ENCODE measurements at places on chromosomes 6 and 20.
A peak's percentile ranks its signal among the peaks of the same experiment; 100 is the strongest.

GRCh38 chr6:157513004-157513603 lies 132.1 kb downstream of the ZDHHC14 start:
- DNase-seq = no peak

GRCh38 chr20:53124075-53124551 lies 152.0 kb downstream of the TSHZ2 start:
- DNase-seq = peak; percentile 34

DNA sequence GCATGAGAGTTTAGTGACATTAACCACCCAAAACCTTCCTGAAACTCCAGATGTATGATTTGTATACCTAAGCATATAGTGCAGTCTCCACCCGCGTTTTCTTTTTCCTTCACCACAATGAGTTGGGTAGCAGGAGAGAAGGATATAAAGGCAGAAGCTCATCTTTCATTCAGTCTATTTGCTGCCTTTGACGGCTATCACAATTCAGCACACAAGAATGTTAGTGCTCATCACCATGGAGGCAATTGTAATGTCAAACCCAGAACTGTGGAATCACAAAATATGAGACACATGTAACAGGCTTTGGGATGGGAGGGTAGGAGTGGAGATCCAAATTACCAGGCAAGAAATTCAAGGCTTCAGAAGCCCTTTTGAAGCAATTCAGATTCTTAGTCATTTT lies 17.6 kb downstream of the ZHX3 start:
- peak; percentile 62 for DNase-seq

- DNase-seq = peak; percentile 49
These were observed 88.3 kb downstream of the CEBPB start for GRCh38 chr20:50278684-50279531.

All from AG10803 (cell line).